ENCODE measurements at places on chromosomes 16 and 17. TPM values are rescaled to one million over a fixed set of nuclear protein-coding genes. Genes with fewer than 3 reads are reported as not detected.

ZNF768 gene
- total RNA-seq: 17.3 TPM

DNA sequence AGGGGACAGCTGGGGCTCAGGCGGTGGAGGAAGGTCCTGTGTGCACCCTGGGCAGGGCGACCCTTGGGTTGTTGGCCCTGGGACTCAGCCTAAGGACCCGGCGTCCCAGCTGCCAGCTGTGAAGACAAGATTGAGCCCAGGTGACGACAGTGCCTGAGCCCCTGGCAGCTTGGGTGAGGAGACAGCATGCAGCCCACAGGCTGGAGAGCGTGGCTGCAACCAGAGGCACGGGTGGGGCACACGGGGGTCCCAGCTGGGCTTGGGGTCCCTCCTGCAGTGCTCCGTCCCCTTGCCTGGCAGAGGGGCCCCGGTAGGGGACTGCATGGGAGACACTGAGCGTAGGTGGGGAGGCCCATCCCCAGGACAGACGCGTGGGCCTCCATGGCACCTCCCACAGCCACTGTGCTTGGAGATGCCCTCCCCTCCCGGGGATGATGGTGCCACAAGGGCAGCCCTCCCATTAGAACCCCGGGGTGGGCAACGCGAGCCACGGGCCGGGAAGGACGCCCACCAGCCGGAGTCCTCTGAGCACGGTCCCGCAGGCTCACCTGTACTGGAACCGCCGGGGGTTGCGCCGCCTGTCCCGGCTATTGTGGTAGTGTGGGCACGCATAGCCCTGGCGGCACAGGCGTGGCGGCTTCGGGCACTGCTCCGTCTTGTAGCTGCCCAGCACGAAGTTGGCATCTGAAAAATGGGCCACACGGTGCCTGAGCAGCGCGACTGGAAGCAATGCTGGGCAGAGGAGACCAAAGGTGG, 15.5 kb downstream of the UNKL start:
- DNase-seq: no peak

- no peak for DNase-seq
Observed at GRCh38 chr16:57240851-57241250, 4.2 kb upstream of the ARL2BP start.

GRCh38 chr17:70091696-70092095, 16.7 kb downstream of the KCNJ16 start:
- no peak for DNase-seq

- no peak for DNase-seq
Observed at GRCh38 chr17:34161690-34162089, 93.4 kb upstream of the CCL2 start.

- DNase-seq: no peak
Observed at GRCh38 chr17:32927201-32927723, 691 bp upstream of the TMEM98 start.

- DNase-seq: no peak
Observed at GRCh38 chr17:76940738-76941350, 72.6 kb downstream of the MGAT5B start.

GRCh38 chr17:82300707-82301270, 16.6 kb downstream of the CD7 start:
- DNase-seq: no peak

- no peak for DNase-seq
Observed at GRCh38 chr17:1169221-1169928, 10.4 kb downstream of the ABR start.
